Posterior cingulate gyrus (tissue), 11 donors: ENCODE measurements at places on chromosomes 5 and 9.

DNA sequence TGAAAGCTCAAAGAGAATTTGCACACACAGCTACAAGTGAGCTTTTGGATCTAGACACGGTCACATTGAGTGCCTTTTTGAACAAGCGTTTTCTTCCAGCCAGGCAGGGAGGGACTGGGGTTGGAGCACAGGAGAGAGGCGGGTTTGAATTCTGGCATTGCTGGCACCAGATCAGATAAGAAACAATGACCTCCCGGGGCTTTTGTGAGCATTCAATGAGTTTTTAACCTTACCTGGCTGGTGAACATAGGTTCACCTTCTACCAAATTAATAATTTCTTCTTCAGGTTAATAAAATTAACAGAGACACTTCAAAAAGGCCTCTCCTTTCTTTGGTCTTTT, 312.9 kb upstream of the MSX2 start:
- no peak for DNase-seq

DNA sequence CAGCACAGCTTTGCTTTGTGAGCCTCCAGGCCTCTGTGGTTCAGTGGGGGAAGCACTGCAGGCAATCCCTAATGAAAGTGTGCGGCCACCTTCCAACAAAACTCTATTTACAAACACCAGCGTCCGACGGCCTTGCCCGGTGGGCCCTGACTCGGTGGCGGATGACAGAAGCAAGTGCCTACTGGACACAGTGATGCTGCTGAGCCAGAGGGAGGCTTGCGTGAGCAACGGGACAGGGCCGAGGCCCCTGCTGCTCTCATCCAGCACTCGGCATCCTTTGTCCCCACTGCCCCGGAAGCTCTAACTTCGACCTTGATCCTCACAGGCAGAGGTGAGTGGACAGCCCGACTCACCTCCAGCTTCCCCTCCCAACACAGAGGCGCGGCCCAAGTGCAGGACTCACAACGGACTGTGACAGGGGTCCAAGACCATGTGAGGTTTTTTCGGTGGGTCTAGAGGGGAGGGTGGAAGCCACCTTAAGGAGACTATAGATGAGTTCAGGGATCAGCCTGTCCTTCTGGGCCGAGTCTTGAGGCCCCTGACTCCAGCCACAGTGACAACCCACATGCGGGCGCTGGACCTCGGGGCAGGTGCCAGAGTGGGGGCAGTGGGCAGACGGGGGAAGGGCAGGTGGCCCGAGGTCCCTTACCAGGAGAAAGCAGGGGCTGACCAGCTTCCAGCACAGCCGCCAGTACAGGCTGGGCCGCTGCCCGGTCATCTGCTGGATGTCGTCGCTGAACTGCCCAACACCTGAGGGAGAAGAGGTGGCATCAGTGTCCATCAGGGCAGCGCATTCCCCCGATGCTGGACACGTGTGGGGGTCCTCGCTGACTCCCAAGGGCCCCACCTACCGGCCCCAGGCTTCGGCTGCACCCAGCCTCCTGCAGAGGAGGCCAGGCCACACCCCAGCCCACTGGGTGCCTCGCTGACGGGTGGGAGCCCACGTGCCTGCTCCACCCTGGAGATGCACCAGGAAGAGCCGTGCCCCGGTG, 39.4 kb downstream of the SLC6A3 start:
- DNase-seq = no peak

DNA sequence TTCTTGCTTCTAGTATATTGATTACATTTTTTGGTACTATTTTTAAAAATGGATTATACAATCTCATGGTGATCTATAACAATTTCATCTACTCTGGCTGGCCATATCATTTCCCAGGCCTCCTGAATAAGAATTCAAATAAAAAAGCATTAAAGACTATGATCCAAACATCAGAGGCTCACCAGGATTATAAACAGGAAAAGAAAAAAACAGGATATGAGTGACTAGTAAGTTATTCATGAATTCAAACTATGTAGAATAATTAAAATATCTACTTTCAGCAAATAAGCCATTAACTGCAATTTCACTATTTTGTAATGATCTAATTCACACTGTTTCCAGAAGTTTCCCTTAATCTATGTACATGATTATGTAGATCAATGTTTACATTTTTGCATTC, 293.1 kb upstream of the CDH6 start:
- no peak for DNase-seq

DNA sequence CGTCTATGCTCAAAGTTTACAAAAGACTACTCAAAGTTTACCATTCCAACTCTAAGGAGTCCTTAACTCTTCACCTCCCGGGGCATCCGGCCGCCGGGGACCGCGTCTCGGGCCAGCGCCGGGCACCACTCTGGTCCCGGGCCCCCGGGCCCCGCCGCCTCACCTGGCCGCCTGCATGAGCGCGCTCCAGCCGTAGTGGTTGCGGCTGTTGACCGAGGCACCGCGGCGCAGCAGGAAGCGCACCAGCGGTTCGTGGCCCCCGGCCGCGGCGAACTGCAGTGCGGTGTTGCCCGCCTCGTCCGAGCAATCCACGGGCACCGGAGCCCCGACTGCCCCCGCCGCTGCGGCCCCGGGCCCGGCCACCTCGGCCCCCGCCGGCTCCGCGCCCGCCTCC, 388 bp downstream of the ANKS6 start:
- DNase-seq = no peak

GRCh38 chr5:77669677-77670076, 31.2 kb upstream of the OTP start:
- no peak for DNase-seq

DNA sequence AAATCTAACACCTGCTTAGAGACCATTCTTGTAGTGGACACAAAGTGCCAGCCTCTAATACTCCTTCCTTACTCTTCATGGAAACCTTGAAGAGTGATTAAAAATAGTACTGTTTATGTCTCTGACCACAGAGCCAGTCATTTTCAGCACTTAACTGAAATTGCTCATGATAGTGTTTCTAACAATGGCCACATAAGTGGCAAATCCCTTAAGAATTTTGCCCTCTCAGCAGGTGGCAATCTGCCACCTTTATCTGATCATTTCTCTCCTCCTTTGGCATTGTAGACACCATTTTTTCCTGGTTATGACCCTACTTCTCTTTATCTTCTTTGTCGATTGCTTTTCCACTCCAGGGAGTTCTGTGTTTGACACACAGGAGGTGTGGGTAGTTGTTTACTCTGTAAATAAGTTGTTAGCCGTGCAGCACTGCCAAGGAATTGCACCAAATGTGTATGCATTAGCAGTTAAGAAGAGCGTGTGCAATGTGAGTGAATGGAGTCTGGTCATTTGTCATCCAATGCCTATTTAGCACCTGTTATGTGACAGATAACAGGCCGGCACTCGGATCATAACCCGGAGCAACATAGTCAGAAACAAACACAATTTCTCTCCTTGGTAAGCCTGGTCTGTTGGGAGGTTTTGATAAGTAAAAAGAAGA, 36.8 kb upstream of the STARD4 start:
- DNase-seq = no peak
